CD4-positive, alpha-beta T cell treated with Interleukin-17A for 1 hour (primary cell): ENCODE measurements at places on chromosomes 2 and 18.

GRCh38 chr2:224909885-224910573 lies 132.2 kb downstream of the DOCK10 start:
- peak; percentile 53 for DNase-seq

DNA sequence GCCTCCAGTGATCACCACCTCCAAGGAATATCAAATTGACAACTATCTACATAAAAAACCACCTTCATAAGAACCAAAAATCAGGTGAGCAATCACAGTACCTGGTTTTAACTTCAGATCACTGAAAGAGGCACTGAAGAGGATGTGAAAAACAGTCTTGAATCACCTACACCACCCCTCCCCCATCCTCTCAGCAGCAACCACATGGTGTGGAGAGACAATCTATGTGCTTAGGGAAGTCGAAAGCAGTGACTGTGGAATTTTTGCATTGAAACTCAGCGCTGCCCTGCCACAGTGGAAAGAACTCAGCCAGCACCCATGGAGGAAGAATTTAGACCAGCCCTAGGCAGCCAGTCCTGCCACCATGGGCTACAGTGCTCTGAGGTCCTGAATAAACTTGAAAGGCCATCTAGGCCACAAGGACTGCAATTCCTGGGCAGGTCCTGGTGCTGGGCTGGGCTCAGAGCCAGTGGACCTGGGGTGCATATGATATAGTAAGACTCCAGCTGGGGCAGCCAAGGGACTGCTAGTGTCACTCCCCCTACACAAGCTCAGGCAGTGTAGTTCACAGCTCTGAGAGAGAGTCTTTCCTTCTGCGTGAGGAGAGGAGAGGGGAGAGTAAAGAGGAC lies 75.6 kb downstream of the ATL2 start:
- DNase-seq, result no peak

DNA sequence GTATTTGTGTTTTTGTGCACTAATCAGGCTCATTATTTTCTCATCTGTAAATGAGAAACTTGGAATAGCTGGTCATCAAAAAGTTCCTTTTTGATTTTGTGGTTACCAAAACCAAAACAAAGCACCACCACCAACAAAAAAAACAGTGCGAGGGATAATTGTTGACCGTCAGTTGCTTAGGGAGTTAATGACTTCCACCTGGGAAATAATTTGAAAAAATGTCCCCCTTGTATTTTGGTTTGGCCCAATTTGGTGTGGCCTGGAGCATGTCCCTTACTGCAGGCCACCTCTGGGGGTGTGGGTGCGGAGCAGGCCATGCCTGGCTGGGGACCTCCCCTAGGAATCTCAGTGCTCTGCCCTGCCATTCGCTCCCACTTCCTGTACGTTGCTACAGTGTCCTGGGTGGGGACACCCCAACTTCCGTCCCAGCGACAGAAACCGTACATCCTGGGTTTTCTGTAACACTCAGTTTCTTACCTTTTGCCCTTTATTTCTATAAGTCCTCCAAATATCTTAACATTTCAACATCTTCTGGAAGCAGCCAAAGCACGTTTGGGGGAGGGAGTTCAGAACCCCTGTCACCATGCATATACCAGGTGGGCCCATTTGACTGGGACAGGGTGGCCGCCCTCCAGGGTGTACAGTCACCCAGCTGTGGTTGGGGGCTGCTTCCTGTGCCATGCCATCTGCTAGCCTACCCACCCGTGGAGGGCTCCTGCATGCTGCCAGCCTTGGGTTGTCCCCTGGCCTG lies 31.3 kb downstream of the NCK2 start:
- peak; percentile 59 for DNase-seq

DNA sequence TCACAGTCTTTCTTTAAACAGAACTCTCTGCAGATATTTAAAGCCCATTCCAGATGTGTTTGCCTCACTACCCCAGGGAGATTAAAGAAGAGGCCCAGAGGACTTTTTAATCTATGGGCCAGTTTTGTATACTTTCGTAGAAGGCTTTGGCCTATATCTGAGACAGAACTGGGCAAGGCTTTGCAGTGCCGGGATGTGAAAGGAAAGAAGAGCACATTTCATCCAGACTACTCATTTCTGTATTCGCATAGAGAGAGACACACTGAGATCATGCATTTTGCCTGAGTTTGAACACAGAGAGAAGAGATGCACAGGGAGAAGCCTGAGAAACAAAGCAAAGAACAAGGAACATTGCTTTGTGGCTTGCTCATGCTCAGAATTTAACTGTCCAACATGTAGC lies 54.9 kb upstream of the SLC5A7 start:
- DNase-seq, result no peak

- DNase-seq, result no peak
Measured at GRCh38 chr2:7646024-7646423, 728.8 kb downstream of the RNF144A start.

GRCh38 chr18:75154997-75155396 lies 53.9 kb downstream of the PTGR3 start:
- no peak for DNase-seq

GRCh38 chr2:61660511-61661388 lies 122.6 kb upstream of the XPO1 start:
- no peak for DNase-seq

- DNase-seq, result peak; percentile 59
Measured at GRCh38 chr18:62715759-62716615, 646 bp downstream of the PHLPP1 start.

- no peak for DNase-seq
Measured at GRCh38 chr2:212213191-212213590, 325.4 kb downstream of the ERBB4 start.

DNA sequence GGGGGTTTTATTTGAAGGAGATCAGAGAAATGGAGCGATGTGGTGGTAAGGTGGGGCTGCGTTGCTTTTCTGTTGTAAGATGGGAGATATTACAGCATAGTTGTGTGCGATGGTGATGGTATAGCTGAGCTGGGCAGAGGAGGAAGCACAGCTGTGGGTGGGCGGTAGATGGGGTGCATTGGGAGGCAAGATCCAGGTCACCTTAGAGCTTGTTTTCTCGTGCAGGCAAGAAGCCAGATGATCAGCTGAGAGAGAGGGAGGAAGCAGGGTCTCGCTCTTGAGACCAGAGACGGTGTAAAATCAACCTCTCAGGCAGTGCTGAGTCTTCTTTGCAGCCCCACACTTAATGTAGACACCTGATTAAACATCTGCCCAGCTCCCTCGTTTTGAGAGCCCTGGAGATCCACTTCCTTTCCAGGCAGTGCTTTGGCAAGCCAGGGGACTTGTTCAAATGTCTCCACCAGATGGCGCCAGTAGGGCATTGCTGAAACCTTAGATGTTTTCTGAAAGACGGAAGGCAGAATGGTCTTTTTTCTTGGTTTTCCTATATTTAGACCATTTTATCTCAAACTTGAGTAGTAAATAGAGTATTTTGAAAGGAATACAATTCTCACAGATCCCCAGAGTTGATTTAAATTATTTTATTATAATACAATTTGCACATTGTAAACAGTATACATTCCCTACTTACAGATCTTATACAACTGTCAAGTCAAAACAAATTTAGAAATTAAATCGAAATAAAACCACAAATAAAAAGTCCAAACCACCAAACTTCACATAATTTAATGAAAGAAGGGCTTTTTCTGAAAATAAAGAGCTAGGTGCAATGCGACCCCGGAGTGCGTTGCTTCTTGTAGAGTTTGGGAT lies 21.1 kb upstream of the LYPD6B start:
- DNase-seq, result peak; percentile 69

GRCh38 chr2:160221391-160222276 lies 21.6 kb upstream of the ITGB6 start:
- no peak for DNase-seq

- no peak for DNase-seq
Measured at GRCh38 chr2:45117383-45117782, 108.1 kb upstream of the SIX2 start.

GRCh38 chr18:62625019-62625418 lies 90.3 kb upstream of the PHLPP1 start:
- DNase-seq, result no peak

DNA sequence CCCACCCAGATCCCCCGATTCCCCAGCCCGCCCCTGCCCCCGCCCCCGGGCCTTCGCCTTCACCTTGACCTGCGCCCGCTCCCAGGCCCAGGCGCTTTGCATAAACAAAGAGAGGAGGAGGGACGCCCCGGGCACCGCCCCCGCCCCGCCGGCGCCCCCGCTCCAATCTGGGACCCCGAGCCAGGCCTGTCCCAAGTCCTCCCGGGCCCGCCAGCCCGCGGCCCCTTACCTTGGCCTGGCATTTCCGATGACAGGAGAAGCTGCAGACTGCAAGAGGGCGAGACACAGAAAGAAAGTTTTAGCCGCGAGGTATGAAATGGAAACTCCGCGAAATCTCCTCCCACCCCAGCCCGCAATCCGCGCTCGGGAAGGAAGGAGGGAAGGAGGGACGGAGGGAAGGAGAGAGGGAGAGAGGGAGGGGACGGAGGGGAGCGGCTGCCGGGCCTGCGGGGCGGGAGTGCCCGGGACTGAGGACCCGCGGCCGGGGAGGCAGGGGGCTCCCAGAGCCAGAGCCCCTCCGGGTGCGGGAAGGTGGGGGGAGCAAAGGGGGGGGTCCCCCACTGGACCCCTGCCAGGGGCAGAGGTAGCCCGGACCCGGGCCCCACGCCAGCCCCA lies 24.2 kb downstream of the TNS1 start:
- DNase-seq, result no peak

- DNase-seq, result no peak
Measured at GRCh38 chr18:12255626-12256026, 1.5 kb downstream of the CIDEA start.

DNA sequence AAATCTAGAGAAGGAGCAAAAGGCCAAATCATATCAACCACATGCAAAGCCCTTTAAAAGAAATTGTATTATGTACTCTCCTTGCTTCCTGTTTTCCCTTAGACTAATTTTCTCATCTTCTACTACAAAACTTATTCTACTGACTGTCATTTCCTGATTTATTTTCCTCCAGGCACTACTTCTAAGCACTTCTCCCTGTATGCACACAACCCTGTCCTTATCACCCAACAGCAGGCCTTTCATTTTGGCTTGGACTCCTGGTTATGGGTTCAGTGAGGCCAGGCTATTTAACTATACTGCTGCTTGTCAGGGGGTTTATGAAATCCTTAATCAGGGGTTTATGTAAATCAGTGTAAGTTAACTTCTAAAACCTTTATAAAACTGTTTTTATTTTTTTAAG lies 205.1 kb upstream of the FAM98A start:
- DNase-seq, result no peak

DNA sequence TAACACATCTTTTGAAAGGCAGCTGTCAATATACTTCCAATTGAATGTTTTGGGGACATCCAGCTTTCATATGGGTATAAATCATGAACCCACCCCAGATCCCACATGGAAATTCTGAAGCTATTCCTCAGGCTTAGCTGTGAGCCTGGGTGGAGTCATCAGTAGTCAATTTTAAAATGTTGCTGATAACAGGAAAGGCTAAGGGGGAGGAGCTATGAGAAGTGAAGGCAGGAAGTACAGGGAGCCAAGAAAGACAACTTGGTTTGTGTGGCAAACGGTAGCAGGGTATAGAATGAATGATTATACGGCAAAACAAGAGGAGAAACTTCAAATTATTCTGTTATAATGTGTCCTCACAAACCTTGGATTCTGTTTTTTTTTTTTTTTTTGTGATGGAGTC lies 108.6 kb downstream of the QPCT start:
- DNase-seq, result peak; percentile 36
